NCI-H1417 treated with DMSO at 0.1 percent for 48 hours (cell line): ENCODE measurements at places on chromosomes 11 and 22.

DNA sequence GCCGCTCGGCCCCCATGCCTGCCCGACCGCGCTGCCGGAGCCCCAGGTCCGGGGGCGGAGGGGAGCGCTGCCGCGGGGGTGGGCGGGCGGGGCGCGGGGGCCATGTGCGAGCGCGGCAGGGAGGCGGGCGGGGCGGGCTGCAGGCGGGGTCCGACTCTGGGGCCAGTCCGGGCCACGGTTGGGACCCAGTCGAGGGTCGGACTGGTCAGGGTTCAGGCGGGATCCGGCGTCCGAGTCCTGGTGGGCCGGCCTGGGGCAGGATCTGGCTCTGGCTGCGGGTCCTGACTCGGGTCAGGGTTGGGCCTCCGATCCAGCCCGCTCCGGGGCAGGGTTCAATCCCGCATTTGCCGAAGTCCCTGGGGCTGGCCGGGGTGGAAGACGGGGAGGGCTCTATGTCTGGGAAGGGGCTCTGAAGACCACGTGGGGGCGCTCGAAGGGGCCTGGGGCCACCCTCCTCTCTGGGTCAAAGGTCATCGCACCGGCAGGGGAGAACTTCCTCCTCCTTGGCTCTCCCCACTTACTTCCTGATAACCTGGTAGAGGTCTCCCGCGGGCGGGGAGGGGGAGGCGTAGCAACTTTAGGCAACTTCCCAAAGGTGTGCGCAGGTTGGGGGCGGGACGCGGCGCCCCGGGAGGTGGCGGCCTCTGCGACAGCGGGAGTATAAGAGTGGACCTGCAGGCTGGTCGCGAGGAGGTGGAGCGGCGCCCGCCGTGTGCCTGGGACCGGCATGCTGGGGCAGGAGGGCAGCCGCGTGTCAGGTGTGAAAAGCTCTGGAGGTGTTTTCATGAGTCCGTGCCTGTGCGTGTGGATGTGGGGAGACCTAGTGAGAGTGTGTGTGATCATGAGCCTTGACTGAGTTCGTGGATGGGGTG lies 603 bp downstream of the ESRRA start:
- no peak for DNase-seq

- DNase-seq: no peak
Measured at GRCh38 chr11:7314811-7315604, 63.3 kb downstream of the SYT9 start.

- no peak for DNase-seq
Measured at GRCh38 chr11:36375353-36376008, 79.4 kb downstream of the PRR5L start.

GRCh38 chr11:11789735-11790369 lies 51.9 kb upstream of the USP47 start:
- no peak for DNase-seq

DNA sequence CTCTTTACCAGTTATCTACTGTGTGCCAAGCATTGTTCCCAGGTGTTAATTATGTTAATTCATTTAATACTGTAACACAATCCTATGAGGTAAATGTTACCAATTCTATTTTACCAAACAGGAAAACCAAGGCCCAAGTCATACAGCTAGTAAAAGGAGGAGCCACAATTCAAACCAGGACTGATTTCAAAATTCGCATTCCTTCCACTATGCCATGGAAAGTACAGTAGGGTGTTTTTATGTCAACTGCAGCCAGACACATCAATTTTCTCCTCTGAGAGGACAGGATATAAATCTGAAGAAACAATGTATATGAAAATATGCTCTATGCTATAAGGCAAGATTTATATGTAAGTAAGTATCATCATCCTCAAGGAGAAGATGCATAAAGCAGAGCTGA lies 104.3 kb downstream of the RPL27A start:
- no peak for DNase-seq

DNA sequence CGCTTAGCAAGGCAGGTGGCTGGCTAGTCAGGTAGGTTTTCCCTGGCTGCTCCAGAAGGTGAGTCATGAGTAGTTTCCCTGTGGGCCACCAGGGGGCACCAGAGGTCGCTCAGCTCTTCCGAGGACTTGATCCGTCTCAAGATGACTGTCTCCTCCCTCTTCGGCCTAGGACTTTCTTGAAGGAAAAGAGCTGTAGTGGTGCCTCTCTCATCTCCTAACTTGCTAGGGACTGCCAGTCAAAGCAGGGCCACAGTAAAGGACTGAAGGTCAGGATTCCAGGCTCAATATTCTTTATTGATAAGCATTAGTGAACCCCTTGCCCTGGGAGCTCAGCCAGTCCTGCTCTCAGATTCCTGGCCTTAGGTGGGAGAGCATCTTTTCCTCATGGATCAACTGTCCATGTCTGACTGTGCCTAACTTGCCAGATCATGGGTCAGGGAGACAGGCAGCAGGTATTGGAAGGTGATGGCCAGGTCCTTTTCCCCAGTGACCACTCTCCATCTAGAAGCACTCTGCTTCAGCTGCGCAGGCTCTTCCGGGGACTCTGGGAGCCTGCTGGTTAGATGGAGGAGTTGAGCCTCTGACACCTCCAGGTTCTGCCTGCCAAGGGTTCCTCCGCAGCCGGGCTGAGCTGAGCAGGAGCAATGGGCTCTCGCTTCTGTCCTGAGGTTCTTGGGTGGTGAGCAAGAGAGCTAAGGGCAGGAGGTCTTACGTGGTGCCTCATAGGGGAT lies 1.9 kb downstream of the POLD4 start:
- no peak for DNase-seq

- no peak for DNase-seq
Measured at GRCh38 chr11:3201677-3202181, 16.9 kb downstream of the MRGPRG start.

GRCh38 chr22:39462443-39463221 lies 5.8 kb downstream of the MGAT3 start:
- no peak for DNase-seq

- DNase-seq: no peak
Measured at GRCh38 chr22:50348058-50348457, 4.9 kb downstream of the PPP6R2 start.

DNA sequence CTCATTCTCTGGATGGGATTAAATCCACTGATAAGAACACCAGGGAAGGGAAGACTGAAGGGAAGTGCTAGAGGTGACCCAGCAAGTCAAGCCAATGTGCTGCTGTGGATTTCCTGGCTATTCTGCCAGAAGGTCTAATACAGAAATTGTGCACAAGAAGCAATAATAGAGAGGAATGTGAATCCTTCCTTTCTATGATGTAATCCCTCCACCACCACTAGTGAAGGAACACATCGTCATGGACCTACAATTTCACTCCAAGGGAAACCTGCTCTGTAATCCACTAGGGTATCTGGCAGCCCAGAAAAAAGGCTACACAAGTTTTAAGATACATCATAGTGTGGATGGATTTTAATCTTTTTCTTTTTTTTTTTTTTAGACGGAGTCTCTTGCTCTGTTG lies 17.4 kb downstream of the LARGE2 start:
- no peak for DNase-seq

- no peak for DNase-seq
Measured at GRCh38 chr11:83571302-83571701, 285.1 kb upstream of the CCDC90B start.

DNA sequence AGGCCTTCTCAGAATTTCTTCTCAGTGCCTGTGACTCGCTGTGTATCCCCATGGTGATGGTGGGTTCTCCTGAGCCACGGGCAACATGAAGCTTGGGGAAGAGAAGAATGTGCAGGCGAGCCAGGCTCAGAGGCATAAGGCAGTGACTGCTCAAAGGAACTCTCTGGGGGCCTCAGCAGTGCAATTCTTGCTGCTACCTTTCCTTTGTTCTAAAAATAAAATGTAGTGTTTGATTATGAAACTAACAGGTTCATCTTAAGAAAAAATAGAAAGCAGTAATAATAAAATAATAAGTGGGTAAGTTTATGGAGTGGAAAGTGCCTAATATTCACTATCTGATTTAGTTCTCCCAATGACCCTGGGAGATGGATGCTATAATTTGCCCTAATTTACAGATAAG lies 46.7 kb downstream of the MEI1 start:
- DNase-seq: no peak

DNA sequence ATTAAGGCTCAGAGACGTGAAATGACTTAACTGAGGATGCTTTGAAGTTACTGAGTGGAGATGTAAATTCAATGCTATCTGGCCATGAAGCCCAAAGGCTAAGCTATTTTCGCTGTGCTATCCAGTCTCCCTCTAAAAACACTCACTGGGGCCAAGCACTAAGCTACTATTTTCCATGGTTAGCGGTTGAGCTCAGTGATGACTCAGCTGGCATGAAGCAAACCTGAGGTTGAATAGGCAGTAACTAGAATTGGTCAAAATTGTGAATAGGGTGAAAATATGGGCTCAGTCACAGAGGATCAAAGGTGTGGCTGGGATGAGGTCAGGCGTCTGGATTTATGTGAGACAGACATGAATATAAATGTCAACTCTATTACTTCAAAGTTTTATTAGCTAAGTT lies 564.2 kb upstream of the KIRREL3 start:
- no peak for DNase-seq

DNA sequence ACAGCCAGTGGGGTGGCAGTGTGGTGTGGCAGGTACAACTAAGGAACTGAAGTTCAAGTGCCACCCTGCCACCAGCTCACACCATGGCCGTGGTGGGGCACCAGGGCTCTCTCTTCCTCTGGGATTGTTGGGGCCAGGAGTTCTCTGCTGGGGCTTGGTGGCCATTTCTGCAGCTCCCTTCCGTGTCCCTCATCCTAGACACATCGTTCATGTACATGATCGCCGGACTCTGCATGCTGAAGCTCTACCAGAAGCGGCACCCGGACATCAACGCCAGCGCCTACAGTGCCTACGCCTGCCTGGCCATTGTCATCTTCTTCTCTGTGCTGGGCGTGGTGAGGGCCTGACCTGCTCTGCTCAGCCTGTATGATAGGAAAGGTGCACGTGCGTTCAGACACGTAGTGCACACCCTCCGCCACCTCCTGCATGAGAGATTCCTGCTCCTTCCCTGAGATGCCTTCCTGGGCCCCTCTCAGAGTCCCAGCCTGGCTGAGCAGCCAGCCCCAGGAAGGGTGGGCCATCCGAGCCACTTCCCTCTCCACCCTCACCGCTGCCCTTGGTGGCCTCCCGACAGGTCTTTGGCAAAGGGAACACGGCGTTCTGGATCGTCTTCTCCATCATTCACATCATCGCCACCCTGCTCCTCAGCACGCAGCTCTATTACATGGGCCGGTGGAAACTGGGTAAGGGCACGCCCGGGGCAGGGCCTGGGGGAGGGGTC lies 7.3 kb upstream of the TAGLN start:
- DNase-seq: no peak

- DNase-seq: no peak
Measured at GRCh38 chr22:50174382-50175190, 4.1 kb downstream of the PANX2 start.

- no peak for DNase-seq
Measured at GRCh38 chr11:45098929-45099328, 47.5 kb upstream of the PRDM11 start.

GRCh38 chr11:1705126-1706052 lies 8.4 kb downstream of the KRTAP5-6 start:
- DNase-seq: no peak

GRCh38 chr11:103923451-103923931 lies 112.9 kb upstream of the DDI1 start:
- peak; percentile 13 for DNase-seq

- DNase-seq: no peak
Measured at GRCh38 chr22:26322179-26322905, 106.7 kb upstream of the ASPHD2 start.

- DNase-seq: no peak
Measured at GRCh38 chr11:10302359-10302743, 2.5 kb upstream of the ADM start.

DNA sequence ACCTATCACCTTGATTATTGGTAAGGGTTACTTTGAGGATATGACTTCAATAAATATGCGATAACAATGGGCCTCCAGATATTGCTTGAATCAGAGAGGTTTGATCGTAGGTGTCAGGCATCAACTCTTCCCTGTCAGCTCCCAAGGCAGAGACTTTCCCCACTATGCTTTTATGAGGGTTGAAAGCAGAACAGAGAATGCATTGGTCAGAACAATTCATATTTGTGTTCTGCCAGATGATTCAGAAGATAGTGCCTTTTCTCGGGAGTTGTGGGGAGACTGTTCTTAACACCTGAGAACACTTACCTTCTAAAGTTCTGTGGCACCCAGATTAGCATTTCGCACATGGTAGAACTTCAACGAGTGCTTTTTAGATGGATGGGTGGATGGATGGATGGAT lies 386.3 kb upstream of the CADM1 start:
- no peak for DNase-seq

DNA sequence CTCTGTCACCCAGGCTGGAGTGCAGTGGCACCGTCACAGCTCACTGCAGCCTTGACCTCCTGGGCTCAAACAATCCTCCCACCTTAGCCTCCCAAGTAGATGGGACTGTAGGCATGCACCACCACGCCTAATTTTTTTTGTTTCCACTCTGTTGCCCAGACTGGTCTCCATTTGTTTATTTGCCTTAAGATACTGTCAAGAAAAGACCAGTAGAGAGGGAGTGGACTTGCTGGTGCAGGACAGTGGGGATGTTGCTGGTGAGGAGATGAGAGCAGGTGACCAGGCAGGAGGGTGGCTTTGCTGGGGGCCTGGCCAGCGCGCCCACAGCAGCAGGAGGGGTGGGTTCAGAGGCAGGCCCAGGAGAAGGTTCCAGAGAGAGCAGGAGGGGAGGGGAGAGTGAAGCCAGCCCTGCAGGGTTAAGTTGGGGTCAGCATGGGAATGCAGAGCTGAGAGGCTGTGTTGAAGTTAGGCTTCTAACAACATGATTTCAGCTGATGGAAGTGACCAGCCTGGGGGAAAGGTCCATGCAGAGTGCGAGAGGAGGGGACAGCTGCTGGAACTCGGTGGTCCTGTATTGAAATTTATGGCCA lies 35.8 kb downstream of the NADSYN1 start:
- DNase-seq: no peak

GRCh38 chr22:27517361-27518155 lies 284.0 kb downstream of the MN1 start:
- DNase-seq: no peak

GRCh38 chr22:25930083-25930482 lies 188.1 kb downstream of the MYO18B start:
- DNase-seq: peak; percentile 8

GRCh38 chr22:45884201-45885062 lies 92.5 kb downstream of the WNT7B start:
- DNase-seq: no peak

DNA sequence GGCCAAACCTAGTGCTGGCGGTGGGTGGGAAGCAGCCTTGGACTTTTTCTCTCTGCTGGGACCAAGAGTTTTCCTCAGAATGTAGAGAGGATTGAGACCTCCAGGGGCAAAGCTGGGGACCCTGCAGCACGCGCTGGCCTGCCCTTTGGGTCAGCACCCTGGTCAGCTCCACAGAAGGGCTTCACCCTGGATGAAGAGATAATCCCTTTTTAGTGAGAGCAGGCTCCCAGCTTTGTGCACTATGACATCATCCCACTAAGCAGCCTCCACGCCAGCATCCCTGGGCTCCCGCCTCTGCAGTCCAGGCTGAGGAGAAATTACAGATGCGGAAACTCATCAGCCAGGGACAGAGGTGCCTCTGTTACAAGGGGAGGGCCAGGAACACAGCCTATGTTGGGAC lies 23.5 kb downstream of the DRICH1 start:
- no peak for DNase-seq
